ENCODE measurements at places on chromosomes 12 and 14.

DNA sequence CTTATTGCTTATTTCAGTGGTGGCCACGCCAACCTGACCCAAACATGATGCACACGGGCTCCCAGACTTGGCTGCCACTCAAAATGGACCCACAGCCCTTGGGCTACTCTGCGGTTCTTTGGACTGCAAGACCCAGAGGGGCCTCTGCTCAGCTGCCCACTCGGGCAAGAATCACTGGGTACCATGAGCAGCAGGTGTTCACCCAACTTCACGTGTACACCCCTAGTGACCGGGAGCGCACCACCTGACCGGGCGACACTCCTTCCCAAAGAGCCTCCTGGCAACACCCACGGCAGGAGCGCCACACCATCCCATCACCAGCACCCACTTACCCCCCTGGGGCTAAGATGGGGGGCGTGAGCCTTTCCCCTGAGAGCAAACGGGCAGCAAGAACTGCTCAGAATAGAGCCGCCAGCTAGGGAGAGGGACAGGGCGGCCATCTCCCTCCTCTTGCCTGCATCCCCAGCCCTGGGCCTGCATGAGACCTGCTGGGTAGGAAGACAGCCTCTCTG is 32.0 kb downstream of the CCNK start:
- DNase-seq: no peak

DNA sequence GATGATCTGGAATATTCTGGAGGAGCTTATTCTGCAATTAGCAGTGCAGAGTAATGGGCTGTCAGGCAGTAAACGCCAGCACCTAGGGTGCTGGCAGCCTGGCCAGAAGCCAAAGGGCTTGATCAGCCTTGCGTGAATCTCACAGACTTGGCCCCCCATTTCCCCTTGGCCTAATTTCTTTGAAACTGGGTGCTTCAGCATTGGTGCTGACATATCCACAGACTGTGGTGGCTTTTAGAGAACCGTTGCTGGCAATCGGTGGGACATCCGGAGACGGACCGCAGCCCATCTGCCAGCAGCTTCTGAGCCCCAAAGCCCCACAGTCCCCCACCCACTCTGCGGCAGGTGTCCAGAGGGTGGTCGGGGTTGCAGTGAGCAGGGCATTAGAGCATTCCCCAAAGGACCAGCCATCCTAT is 157.1 kb downstream of the CALM1 start:
- no peak for DNase-seq

- DNase-seq: peak; percentile 18
Observed at GRCh38 chr14:59190372-59190771, 1.9 kb downstream of the DAAM1 start.

DNA sequence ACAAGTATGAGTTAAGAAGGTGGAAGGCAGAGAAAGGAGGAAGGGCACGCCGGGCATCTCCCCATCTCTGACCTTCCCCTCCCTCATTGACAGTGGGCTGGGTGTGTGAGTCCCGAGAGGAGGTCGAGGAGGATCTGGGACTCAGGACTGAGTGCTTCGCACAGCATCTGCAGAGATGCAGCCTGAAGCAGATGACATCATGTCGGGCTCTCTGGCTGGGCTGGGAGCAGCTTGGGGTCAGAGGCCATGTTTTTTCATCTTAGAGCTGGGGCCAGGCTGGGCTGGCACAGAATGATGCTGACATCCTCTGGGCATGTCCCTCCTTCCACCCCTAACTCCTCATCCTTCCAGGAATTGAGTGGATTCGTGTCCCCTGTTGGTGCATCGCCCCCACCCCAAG is 43.5 kb downstream of the CMKLR1 start:
- no peak for DNase-seq

GRCh38 chr12:12701457-12701856 is 5.5 kb upstream of the GPR19 start:
- no peak for DNase-seq

GRCh38 chr12:49369411-49370145 is 2.3 kb downstream of the SPATS2 start:
- DNase-seq: peak; percentile 84

DNA sequence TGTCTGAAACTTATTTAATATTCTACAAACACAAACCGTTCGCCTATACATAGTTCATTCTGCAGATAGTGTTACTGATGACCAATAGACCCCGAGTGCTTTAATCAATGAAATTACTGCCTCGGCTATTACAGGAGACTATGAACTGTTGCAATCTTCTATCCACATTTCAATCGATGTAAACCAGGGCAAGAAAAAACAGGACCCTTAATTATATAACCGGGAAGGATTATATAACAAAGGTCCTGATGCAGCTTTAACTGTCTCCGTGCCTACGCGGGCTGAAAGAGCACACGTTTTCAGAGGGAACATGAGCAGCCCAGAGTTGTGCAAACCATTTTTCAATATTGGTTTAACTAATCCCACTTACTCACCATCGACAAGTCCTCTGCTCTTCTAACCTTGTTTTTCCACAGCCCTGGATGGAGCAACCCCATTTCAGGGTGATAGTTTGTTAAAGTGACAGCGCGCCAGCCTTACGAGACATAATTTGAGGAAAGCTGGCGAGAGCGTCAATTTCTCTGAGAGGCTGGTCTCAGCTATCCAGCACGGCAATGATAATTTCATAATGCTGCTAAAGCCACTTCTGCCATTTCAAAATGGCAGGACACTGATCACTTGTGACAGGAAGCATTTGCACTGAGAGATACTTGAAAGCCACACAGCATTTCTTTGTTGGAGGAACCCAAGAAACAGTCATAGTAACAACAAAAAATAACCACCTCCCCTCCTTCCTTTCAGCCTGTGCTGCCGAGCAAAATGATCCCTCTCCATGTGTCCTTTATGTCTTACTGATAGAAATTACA is 184.6 kb downstream of the FOXN3 start:
- no peak for DNase-seq

- DNase-seq: no peak
Observed at GRCh38 chr14:96508900-96509299, 6.7 kb downstream of the PAPOLA start.

DNA sequence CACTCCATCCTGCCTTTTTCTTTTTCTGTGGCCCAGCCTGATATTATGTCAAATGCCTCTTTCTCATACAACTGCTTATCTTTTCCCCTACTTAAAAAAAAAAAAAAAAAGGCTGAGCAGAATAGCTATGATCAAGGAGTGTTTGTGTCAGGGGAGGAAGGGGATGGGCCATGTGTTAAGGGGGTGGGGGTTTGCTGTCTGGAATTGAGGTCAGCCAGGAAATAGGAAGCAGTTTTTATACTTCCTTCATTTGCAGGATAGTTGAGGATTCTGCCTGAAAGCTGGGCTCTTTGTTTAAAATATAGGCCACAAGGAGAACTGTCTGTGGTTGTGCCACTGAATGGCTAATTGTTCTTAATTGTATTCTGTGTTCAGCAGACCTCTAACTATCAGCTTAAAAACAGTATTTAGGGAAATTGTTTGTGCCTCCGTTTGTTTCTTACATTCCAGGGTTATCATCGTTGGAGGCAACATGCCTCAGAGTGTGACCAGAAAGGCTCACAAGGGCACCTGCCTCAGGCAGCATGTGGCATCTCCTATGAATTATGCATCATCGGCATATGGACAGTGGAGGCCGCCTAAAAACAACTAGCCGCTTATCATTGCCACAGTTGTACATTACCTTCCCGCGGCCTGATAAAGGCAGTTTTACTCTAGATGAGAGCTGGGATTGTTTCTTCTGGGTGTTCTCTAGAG is 96.0 kb downstream of the SRGAP1 start:
- peak; percentile 8 for DNase-seq

- no peak for DNase-seq
Observed at GRCh38 chr12:115273456-115273855, 589.5 kb upstream of the TBX3 start.

DNA sequence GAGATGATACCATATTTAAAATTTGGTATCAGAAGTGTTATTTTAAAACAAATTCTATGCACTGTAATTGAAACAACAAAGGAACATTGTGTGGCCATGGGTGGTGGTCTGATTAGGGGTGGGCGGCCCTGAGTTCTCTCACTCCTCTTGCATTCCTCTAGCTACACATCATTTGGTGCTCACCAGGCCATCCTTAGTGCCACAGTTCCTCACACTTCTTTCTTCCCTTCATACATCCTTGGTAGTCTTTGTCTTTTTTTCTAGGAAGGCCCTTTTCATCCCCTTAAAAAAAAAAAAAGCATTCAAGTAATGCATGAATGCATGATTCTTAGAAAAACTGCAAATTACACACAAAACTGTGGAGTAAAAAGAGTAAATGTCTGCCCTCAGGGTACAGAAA is 2.4 kb upstream of the MANSC4 start:
- DNase-seq: no peak

- no peak for DNase-seq
Observed at GRCh38 chr12:83121897-83122622, 435.4 kb downstream of the TMTC2 start.

DNA sequence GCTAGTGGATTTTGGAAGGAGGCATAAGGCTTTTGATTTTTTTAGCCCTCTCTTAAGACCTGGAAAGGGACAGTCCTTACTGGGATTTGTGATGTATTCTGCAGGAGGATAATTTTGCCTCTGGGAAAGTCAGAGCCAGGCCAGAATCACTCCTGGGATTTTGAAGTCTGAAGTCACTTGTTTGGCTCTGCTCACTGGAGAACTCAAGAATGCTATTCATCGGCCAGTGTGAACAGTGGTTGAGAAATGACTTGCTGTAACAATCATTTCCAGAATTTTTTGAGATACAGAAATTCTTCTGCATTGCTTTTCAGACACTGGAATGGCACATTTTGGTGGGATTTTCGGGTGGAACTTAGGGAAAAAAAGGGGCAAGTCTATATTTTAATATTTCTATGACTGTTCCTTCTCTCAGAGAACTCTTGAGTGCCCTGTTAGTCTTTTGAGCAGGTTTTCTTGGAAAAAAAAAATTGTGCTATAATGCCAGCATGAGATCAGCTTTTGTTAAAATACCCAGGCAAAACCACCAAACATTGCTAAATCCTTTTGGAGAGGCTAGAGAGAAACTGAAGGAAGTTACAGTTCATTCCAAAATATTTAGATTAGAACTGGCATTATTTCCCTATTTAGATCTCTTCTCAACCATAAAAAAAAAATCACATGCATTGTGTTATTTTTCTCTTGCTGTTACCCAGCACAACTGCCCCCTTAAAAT is 26.1 kb upstream of the BHLHE41 start:
- no peak for DNase-seq

DNA sequence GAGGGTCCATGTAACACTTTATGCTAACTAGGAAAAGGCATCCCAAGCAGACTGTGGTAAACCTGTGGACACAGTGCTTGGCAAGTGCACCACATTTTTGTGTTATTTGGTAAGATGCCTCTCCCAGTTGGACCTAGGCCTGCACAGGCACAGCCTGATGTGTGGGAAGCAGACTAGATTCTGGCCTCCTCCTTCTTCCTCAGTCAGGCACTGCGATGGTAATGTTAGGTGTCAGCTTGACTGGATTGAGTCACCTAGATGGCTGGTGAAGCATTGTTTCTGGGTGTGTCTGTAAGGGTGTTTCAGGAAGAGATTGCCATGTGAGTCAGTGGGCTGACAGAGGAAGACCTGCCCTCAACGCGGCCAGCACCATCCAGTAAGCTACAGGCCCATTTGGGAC is 25.3 kb upstream of the RHOJ start:
- DNase-seq: no peak

DNA sequence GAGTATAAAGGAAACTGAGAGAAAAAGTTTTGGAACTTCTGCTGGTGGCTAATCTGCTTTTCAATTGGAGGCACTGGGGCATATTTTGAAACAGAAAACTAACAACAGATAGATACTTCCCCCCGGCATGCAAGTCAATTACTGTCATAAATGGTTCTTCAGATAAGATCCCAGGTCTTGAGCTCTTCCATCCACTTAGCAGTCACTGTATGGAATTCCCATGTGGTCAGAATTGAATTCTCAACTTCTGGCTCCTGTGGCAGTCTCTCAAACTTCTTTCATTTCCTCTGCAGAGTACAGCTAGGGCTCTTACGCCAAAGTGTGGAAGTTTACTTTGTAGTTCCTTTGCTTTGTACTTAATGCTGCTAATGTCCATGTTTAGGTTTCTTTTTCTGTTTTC is 452.2 kb downstream of the IPO8 start:
- DNase-seq: no peak

Data from OCI-M1 (cell line).